ENCODE measurements at places on chromosomes 3 and 15.

- no peak for DNase-seq
Observed at GRCh38 chr3:46557814-46558183, 8.3 kb downstream of the LRRC2 start.

- DNase-seq = no peak
Observed at GRCh38 chr15:93249623-93250022, 160.6 kb upstream of the RGMA start.

DNA sequence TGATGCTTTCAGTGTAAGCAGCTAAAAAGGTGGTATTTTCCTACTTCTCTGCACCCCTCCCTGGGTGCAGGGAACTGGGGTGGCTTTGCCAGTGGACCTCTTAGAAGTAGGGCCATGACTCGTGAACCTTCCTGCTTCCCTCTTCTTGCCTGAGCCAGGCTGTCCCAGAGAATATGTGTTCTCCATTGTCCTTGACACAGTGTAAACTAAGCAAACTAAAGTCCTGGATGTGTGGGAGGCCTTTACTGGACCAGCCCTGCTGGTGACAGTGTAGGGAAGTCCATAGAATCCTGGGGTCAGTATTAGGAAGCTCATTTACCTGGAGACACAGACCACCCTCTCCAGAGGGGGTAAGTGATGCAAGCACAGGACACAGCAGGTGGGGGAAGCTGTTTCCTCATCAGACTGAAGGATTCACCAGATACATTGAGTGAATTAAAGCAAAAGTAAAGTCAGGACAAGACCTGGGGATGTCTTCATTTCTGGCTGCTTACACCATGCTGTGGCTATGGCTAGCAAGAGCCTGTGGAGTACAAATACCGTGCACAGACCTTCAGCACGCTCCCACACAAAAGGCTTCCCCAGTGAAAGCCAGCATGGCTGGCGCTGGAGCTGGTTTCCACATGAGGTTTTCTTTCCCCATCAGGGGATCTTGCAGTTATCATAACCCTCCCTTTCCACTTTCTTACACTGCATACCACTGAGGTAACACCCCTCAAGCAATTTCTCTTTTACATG lies 64.8 kb upstream of the LPP start:
- DNase-seq = no peak

- DNase-seq = no peak
Observed at GRCh38 chr15:29452881-29453731, 183.5 kb upstream of the NSMCE3 start.

- DNase-seq = no peak
Observed at GRCh38 chr3:87949189-87949878, 109.5 kb downstream of the CGGBP1 start.

DNA sequence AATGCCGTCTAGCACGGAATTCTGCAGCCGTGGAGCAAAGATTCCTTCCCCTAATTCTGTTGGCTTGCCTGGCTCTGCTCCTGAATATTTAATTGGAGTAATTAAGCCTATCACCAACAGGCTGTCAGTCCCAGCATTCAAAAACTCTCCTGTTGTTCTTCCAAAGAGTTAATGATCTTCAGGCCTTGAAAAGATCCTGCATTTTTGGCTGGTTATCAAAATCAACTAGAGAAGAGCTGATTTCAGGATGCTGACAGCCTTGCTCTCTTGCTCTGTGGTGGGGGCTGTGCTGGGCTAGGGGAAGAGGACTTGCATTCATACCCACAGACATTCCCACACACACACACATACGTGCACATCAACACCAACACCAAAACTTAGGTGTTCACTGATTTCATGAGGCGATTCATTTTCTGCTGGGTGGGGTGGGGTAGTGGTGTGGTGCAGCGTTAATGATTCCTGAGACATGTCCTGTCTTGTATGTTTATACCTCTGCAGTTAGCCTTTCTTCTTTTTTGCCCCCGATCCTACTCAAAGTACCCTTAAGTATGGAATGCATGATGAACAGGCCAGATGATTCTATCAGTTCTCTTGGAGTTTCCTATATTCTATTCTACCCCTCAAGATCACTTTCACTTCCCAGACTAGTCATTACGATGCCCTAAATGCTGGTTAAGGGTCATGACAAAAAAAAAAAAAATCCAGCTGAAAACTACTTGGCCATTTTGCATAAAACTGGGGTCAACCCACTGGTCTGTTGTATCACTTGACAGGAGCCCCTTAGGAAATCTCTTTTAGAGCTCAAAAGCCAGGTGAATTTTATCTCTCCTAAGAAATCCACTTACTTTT lies 42.3 kb downstream of the CPN2 start:
- no peak for DNase-seq

DNA sequence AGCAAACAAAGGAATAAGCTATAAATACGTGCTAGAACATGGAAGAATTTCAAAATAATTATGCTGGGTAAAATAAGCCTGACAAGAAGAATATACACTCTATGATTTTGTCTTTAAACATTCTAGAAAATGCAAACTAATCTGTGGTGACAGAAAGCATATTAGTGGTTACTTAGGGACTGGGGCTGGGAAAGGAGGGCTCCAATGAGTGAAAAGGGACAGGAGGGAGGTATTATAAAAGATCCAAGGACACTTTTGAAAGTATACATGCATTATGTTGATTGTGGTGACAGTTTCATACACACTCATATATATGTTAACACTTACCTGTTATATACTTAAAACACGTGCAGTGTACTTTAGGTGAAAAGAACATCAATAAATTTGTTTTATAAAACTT lies 23.0 kb downstream of the MYH15 start:
- DNase-seq = no peak

- no peak for DNase-seq
Observed at GRCh38 chr15:85781099-85781498, 13.6 kb downstream of the KLHL25 start.

- DNase-seq = no peak
Observed at GRCh38 chr3:188152660-188153436, 1.1 kb upstream of the LPP start.
